ENCODE measurements at places on chromosomes 11 and 22. TPM values are rescaled to one million over a fixed set of nuclear protein-coding genes. Genes with fewer than 3 reads are reported as not detected.

DNA sequence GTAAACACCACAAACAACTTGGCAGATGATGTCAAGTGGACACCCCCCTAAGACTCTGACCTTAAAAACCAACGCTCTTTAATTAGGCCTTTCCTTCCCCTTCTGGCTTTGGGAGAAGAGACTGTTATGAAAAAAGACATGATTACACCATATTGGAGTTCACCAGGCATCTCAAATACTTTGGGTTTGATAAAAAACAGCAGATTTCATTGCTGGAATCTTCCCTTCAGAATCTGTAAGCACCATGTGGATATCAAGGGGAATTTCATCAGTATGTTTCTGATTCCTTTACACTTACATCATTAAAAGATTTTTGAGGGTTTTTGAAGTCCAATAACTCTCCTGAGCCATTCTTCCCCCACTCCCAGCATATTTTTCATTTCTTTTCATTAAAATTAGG, 85.6 kb downstream of the KIRREL3 start:
- H3K27ac ChIP-seq: no peak overlapping the region
- H3K4me3 ChIP-seq: no peak overlapping the region
- H3K36me3 ChIP-seq: no peaks in the 10 kb centered on the region
- no peak for DNase-seq
- no peaks in the 10 kb centered on the region for H3K27me3 ChIP-seq

DNA sequence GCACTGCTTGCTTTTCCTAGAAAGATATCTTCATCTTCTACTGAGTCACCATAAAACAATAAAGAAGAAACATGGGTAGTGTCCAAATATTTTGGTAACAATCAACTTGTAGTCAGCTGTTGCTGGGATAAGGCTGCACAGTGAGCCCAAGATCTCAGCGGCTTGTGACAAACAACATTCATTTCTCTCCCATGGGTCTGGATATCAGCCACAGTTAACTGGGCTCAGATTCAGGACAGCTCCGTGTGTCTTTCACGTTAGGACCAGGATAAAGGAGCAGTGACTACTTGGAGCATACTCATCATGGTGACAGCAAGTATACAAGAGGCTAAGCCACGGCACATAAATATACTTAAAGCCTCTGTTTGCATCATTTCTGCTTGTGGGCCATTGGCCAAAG, 27.9 kb upstream of the GRK3 start:
- peaks cover 10% of the 10 kb centered on the region for H3K4me1 ChIP-seq
- DNase-seq: no peak
- no peak overlapping the region for H3K4me3 ChIP-seq
- no peaks in the 10 kb centered on the region for H3K36me3 ChIP-seq

DNA sequence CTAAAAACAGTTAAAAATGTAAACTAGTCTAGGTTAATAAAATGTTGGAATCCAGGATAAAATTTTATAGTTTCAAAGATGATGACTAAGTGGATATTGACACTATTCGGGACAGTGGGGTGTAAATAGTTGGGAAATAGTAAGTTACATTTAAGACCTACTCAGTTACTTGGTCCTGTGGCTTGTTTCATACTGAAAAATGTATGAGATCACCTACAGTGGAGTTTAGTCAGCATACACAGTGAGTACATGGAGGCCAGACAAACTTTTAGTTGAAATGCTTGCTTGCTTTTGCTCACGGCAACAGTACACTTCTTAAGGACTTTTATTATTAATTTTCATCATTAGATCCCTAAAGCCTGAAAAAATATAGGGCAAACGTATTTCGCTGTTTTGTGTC, 16.1 kb downstream of the TRIM22 start:
- H3K36me3 ChIP-seq: peaks cover 73% of the 10 kb centered on the region
- H3K27me3 ChIP-seq: no peaks in the 10 kb centered on the region
- no peak overlapping the region for H3K27ac ChIP-seq
- DNase-seq: no peak
- H3K4me1 ChIP-seq: peaks cover 10% of the 10 kb centered on the region

DNA sequence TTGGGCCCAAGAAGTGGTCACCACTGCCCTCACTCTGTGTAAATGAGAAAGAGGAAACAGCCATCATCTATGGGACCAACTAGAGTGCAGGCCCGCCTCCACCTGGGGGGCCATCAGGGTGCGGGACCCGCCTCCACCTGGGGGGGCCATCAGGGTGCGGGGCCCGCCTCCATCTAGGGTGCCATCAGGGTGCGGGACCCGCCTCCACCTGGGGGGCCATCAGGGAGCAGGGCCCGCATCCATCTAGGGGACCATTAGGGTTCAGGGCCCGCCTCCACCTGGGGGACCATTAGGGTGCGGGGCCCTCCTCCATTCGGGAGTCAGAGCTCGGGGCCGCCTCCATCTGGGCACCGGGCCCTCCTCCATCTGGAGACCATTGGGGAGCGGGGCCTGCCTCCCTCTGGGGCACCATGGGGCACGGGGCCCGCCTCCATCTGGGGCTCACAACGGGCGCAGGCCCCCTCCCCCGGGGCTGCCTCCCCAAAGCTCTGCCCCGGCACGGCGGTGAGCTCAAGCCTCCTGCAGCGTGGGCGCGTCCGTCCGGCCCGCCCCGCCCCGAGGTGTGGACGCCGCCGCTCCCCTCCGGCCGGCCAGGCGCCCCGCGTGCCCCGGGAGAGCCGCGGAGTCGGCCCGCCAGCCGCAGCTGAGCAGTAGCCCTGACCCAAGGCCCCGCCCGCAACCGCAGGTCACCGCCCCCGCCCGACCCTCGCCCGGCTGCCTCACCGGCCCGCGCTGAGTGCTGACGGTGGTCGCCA, 512 bp downstream of the TOLLIP start:
- no peaks in the 10 kb centered on the region for H3K27me3 ChIP-seq
- H3K27ac ChIP-seq: peak overlapping the region; percentile 92
- peaks cover 61% of the 10 kb centered on the region for H3K4me1 ChIP-seq
- H3K36me3 ChIP-seq: peaks cover 11% of the 10 kb centered on the region

GRCh38 chr11:88377144-88377543, 39.6 kb upstream of the CTSC start:
- H3K4me3 ChIP-seq: no peak overlapping the region
- no peaks in the 10 kb centered on the region for H3K4me1 ChIP-seq
- H3K27ac ChIP-seq: no peak overlapping the region
- no peaks in the 10 kb centered on the region for H3K36me3 ChIP-seq
- DNase-seq: no peak

- no peak overlapping the region for H3K4me3 ChIP-seq
- no peak for DNase-seq
- no peaks in the 10 kb centered on the region for H3K27me3 ChIP-seq
- peak overlapping the region; percentile 91 for H3K27ac ChIP-seq
- H3K36me3 ChIP-seq: no peaks in the 10 kb centered on the region
Observed at GRCh38 chr11:66969584-66970225, 5.4 kb upstream of the C11orf86 start.

DNA sequence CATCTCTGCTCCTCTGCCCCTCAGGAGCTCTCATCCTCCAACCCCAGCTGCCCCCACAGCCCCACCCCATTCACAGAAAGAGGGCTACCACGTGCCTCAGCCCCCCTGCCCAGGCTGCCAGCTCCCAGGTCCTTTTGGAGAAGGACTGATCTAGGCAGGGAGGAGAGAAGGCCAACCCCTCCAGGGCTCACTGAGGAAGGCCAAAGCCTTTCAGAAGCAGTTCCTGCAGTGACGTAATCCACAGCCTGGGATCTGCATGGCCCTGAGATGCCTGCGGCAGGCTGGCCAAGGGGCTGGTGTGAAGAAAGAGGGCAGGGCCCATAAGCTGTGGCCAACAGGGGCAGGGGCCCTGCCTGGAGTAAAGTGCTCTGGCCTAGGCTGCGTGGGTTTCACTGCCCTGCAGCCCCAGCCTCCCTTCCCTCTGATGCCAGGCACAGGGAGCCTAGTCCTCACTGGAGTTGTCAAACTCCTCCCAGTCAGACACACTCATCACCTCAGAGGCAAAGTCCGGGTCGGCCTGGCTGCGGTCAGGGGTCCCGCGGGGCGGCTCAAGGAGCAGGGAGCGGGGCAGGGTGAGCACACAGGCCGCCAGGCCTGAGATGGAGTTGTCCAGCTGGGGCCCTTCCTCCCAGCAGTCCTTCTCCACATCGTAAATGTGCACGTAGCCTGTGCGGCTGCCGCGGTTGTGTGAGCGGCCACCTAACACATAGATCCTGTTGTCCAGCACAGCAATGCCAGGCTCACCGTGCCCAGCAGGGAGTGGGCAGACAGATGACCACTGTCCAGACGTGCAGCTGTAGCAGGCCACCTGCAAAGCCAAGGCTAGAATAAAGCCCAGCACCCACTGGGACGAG, 4.2 kb upstream of the SCARF2 start:
- H3K36me3 ChIP-seq: peaks cover 60% of the 10 kb centered on the region
- H3K4me1 ChIP-seq: peaks cover 12% of the 10 kb centered on the region
- no peak overlapping the region for H3K4me3 ChIP-seq

DNA sequence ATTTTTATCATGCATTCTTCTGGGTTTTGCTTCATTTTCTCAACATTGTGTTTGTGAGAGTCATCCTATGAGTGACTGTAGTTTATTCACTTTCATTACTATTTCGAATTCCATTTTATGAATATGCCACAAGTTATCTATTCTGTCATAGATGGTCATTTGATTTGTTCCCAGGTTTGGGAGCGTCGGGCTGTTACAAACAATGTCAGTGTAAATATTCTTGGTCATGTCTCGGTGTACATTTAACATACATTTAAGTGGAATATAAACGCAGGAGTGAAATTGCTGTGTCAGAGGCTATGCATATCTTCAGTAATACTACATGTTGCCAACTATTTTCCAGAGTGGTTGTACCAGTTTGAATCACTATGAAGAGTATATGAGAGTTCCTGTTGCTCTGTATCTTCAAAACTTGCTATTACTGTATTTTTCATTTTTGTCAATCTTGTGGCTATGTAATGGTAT, 2.4 kb downstream of the TRIM44 start:
- peaks cover 12% of the 10 kb centered on the region for H3K27me3 ChIP-seq
- H3K27ac ChIP-seq: no peak overlapping the region
- peaks cover 20% of the 10 kb centered on the region for H3K4me1 ChIP-seq
- H3K4me3 ChIP-seq: no peak overlapping the region
- peaks cover 17% of the 10 kb centered on the region for H3K36me3 ChIP-seq
- no peak for DNase-seq

GRCh38 chr11:117945047-117945810, 16.0 kb upstream of the TMPRSS13 start:
- no peaks in the 10 kb centered on the region for H3K36me3 ChIP-seq
- H3K27ac ChIP-seq: no peak overlapping the region
- H3K4me3 ChIP-seq: no peak overlapping the region
- H3K27me3 ChIP-seq: no peaks in the 10 kb centered on the region
- H3K4me1 ChIP-seq: peaks cover 35% of the 10 kb centered on the region

DNA sequence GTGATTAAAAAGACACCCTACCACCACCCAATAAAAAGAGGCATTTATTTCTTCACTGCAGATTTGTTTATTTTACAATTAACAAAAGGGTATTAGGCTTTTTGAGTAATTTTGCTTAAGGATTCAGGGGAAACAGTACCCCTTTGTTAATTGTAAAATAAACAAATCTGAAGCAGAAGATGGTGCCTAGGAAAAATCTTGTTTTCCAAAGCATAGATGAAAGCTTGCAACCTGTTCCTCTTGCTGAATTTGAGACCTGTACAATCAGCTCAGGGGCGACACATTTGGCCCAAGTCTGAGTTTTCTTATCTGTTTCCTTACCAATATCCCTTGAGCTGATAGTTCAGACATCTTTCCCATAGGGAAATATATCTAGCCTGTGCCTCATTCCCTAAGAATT, 171.9 kb downstream of the GRIA4 start:
- H3K27ac ChIP-seq: no peak overlapping the region
- no peak for DNase-seq
- H3K4me3 ChIP-seq: no peak overlapping the region
- H3K27me3 ChIP-seq: no peaks in the 10 kb centered on the region
- H3K36me3 ChIP-seq: no peaks in the 10 kb centered on the region

DNA sequence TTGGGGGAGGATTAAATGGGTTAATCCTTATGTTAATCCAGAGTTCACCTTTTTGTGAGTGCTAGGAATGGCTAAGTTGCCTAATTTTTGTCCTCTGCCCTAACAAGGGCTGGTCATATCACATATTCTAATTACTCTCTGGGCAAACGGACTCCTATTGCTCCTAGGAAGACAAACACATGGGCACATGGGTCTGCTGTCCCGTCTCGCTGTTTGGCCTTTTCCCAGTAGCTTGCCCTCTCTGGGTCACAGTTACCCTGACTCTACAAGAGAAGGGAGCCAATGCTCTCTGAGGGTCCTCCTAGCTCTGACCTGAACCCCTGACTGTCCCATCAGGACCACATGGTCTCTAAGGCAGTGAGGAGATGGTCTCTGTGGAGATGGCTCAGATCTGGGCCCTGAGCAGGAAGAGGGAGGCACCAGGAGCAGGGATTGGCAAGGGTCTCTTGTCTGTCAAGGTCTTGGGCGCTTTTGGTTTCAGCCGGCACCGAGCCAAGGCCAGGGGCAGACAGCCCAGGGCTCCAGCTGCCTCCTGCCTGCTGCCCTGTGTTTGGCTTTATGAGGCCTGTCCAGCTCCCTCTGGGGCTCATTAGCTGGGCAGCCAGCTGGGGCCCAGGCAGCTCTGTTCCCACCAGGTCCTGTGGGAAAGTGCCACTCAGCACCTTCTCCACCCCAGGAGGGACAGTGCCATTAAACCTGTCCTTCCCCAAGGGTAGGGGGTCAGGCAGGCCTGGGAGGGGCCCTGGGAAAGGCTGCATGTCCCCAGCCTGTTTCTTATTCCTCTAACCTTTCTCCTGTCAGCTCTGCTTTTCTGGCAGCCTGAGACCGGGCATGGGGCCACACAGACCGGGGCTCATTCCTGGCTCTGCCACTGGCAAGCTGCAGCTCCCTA, 559.9 kb downstream of the MN1 start:
- H3K27me3 ChIP-seq: no peaks in the 10 kb centered on the region
- no peaks in the 10 kb centered on the region for H3K4me1 ChIP-seq
- no peak overlapping the region for H3K27ac ChIP-seq
- H3K36me3 ChIP-seq: no peaks in the 10 kb centered on the region

DNA sequence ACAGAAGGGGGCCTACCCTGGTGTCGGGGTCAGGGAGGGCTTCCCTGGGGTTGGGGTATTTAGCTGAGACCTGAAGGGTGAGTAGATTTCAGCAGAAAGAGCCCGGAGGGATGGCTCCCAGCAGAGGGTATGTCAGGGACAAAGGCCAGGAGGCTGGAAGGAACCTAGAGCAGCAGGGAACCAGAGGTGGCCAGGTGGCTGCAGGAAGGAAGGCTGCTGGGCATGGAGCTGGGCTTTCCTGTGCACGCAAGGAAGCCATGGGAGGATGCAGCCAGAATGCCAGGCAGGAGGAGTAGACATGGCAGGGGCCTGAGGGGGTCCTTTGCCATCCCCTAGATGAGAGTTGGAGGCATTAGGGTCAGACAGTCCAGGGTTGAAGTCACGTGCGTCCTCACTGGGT, 27.4 kb upstream of the RELT start:
- no peak overlapping the region for H3K27ac ChIP-seq
- H3K4me1 ChIP-seq: peaks cover 15% of the 10 kb centered on the region
- no peak for DNase-seq
- H3K27me3 ChIP-seq: no peaks in the 10 kb centered on the region
- H3K4me3 ChIP-seq: no peak overlapping the region

GRCh38 chr22:35894937-35895708, 133.5 kb downstream of the RBFOX2 start:
- peaks cover 9% of the 10 kb centered on the region for H3K4me1 ChIP-seq
- no peaks in the 10 kb centered on the region for H3K36me3 ChIP-seq
- H3K27me3 ChIP-seq: no peaks in the 10 kb centered on the region
- no peak overlapping the region for H3K4me3 ChIP-seq

Gene FZD4
- not detected for polyA plus RNA-seq

Gene DENND5A
- polyA plus RNA-seq: 24.4 TPM

Gene NLRP10
- not detected for polyA plus RNA-seq

Gene TEX54
- polyA plus RNA-seq: not detected

Gene SPI1
- 914 TPM for polyA plus RNA-seq

Gene IGSF9B
- not detected for polyA plus RNA-seq

Gene RASSF10
- not detected for polyA plus RNA-seq

Gene KCNQ1
- 14.9 TPM for polyA plus RNA-seq

Gene CNTF
- 0.42 TPM for polyA plus RNA-seq

Gene KRTAP5-1
- not detected for polyA plus RNA-seq

All from CD14-positive monocyte (primary cell).